Natural killer cell treated with Interleukin-12 subunit alpha and Interleukin-12 subunit beta and Interleukin-15 and Interleukin-18, amount 100 ng/mL, for 72 hours (primary cell): ENCODE measurements at places on chromosomes 11 and 22.

GRCh38 chr11:79259800-79260199, 181.0 kb downstream of the TENM4 start:
- no peak for DNase-seq

GRCh38 chr11:75052457-75052856, 44.2 kb downstream of the OR2AT4 start:
- DNase-seq = no peak

- peak; percentile 92 for DNase-seq
Observed at GRCh38 chr11:62786318-62787004, 741 bp upstream of the TMEM179B start.

DNA sequence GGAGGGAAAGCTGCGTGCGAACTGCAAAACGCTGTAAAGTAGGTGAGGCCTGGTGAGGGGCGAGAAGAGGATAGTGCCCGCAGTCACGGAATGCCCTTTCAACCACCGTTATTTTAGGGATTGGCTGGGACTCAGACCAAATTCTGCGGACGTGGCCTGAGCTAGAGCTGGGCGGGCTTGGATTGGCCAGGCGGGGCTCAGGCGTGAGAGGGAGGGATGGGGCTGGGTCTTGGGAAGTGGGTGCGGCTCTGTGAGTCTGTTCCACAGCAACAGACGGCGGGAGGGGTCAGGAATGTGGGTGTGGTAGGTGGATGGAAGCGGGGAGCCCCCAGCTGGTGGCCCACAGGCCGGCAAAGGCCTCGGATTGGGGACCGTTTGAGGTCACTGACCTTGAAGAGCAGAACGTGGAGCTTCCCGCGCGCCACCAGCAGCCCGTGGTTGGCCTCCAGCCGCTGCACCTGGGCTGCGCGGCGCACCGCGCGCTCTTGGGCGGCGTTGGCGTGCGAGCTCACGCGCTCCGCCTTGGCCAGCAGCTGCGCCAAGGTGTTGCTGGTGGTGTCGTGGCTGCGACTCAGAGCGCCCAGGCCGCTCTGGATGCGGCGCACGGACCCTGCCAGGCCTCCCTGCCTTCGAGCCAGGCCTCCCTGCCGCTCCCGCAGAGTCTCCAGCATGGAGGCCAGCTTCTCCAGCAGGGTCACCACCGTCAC, 444 bp downstream of the CAVIN3 start:
- DNase-seq = no peak

DNA sequence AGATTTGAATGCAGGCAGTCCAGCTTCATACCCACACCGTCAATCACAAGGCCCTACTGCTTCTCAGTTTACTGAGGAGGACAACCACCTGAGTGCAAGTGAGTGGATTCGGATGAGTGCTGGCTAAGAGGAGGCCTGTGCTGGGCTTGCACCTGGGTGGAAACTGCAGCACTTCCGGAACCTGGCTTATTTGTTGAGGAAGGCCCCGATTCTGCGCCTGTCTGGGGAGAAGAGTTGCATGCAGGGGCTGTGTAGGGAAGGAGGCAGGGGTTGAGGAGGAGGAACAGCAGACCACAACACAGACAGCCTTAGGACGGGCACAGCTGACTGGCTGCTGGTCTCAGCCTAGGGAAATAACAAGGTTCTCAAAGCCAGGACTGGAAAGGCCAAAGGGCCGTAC, 20.8 kb downstream of the ABTB2 start:
- no peak for DNase-seq

DNA sequence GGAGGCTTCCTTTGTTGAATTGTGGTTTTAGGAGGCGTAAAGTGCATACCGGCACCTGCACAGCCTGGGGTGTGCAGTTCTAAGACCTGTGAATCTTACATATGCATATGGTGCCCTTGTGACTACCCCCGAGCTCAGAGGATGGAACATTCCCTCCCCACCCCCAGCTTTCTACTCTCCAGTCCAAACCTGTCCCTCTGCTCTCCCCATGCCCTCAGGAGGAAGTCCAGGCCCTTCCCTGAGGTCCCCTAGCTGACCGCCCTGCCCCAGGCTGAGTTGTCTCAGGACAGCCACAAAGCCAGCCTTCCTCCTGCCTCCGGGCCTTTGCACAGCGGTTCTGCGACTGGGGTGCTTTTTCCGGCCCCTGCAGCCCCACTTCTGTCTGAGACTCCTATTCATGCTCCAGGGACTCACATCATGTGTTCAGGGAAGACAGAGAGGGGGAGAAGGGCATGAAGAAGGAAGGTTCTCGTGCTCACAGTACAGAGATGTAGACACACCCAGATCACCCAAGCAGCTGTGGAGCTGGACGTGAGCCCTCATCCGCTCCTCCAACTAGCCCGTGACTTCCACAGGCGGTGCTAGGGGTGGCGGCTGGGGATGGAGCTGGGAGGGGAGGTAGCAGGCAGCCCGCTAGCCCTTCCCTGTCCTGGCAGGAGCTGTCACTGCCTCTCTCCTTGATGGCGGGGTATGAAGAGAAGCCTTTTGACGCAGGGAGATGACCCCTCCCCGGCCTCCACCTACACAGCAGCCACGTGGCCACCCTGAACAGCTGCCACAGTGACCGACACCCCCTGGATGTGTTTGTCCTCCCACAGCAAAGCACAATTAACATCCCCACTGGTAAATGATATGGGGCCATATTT, 50.8 kb downstream of the FLRT1 start:
- no peak for DNase-seq

DNA sequence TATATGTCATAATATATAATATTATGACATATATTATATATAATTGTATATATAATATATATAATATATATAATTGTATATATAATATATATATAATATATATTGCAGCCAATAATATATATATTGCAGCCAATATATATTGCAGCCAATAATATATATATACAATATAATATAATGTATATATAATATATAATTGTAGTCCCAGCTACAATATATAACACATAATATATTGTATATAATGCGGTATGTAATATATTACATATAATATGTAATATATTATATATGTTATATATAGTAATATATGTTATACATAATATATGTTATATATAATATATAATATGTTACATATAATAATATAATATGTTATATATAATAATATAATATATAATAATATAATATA, 5.8 kb upstream of the CELF1 start:
- DNase-seq = no peak

DNA sequence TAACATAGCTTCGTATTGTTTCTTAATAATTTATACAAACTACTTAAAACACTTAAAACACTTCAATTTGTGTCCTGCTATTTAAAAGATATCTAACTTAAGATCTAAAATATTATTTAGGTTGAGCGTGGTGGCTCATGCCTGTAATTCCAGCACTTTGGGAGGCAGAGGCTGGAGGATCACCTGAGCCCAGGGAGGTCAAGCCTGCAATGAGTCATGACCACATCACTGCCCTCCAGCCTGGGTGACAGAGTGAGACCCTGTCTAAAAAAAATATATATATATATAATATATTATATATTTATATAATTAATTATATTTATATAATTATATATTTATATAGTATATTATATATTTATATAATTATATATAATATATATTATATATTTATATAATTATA, 4.2 kb upstream of the CTR9 start:
- no peak for DNase-seq

DNA sequence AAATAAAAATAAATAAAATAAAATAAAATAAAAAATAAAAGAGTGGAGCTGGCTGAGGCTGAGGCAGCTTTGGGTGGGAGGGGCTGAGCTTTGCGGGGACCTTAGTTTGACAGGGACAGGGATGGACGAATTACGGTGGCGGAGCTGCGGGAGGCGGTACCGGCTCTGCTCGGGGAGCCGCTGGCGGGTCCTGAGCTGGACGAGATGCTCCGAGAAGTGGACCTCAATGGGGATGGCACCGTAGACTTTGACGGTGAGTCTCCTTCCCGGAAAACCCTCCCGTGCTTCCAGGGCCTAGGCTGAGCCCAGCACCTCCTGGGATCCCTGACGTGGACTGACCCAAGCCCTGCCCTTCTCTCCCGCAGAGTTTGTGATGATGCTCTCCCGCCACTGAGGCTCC, 3.1 kb downstream of the CABP4 start:
- no peak for DNase-seq

GRCh38 chr22:24185501-24186351, 4.4 kb downstream of the SUSD2 start:
- peak; percentile 55 for DNase-seq

DNA sequence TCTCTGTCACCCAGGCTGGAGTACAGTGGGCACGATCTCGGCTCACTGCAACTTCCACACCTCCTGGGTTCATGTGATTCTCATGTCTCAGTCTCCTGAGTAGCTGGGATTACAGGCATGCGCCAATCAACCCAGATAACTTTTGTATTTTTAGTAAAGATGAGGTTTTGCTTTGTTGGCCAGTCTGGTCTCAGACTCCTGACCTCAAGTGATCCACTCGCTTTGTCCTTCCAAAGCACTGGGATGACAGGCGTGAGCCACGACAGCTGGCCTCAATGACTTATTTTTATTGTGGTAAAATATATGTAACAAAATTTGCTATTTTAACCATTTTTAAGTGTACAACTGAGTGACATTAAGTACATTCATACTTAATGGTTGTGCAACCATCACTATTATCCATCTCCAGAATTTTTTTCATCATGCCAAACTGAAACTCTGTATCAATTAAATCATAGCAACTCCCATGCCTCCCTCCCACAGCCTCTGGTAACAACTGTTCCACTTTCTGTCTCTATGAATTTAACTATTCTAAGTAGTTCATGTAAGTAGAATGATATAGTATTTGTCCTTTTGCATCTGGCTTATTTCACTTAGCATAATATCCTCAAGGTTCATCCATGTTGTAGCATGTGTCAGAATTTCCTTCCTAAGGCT, 50.7 kb upstream of the CWF19L2 start:
- no peak for DNase-seq

DNA sequence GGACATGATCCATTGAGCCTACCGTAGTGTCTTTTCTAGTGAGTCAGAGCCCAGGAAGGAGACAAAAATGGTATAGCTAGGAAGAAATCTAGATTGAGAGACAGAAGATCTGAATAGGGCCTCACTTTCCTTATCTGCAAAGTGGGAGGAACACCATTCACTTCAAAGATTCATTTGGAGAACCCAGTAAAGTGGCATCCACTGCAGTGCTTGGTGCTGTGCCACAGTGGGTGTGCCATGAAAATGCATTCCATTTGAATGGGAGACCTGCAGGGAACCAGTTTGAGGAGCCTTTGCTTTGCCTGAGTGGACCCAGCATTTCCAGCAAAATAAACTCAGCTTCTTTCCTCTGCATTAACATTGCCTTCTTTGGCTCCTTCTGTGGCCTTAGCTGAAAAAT, 470.5 kb upstream of the CADM1 start:
- no peak for DNase-seq

DNA sequence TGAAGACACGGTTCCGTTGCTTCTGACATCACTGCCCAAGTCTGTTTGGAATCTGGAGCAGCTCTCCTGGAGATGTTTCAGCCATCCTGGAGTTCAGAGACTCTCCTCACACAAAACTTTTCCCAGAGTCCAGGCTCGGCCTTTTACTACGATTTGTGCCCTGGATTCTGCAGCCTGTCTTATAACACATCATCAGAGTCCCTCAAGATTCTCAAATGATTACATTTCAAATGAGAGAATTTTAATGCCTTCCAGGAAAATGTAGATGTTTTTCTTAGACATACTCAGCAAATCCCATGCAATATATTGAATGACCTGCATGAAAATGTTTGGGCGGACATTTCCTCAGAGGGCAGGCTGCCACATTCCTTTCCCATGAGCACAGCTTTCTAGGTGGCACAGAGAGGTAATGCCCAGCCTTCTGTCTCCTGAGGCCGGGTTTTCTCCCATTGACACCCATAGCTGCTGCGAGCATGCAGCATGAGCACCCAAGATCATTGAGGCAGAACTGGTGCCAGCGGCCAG, 129.1 kb downstream of the SNX19 start:
- no peak for DNase-seq

- DNase-seq = peak; percentile 45
Observed at GRCh38 chr11:68938088-68938487, 34.4 kb downstream of the IGHMBP2 start.

- DNase-seq = no peak
Observed at GRCh38 chr11:118953265-118953664, 2.8 kb upstream of the UPK2 start.

DNA sequence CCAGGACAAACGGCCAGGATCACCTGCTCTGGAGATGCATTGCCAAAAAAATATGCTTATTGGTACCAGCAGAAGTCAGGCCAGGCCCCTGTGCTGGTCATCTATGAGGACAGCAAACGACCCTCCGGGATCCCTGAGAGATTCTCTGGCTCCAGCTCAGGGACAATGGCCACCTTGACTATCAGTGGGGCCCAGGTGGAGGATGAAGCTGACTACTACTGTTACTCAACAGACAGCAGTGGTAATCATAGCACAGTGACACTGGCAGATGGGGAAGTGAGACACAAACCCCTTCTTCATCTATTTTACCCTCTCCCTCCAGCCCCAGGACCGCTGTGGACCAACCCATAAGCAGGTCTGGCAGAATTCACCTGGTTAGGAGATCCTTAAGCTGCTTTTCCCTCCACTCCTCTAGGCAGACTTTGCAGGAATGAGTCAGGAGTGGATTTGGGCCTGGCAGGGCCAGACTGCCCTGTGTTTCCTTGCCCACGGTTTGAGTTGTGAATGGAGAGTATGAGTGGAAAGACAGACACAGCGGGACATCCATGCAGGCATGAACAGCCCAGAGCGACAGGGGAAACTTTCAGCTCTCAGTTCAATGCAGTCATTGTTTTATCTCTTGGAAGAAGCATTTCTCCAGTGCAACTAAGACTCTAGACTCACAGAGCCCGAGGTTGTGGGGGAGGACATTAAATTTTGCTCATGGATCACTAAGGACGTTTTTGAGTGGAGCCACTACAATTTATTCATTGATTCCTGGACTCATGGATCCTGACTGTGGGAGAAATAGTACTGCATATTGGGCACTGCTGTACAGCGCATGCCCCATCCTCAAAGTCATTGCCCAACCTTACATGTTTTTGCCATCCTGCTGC, 75.3 kb upstream of the IGLL5 start:
- DNase-seq = no peak

- no peak for DNase-seq
Observed at GRCh38 chr22:38631724-38632123, 24.5 kb downstream of the FAM227A start.

DNA sequence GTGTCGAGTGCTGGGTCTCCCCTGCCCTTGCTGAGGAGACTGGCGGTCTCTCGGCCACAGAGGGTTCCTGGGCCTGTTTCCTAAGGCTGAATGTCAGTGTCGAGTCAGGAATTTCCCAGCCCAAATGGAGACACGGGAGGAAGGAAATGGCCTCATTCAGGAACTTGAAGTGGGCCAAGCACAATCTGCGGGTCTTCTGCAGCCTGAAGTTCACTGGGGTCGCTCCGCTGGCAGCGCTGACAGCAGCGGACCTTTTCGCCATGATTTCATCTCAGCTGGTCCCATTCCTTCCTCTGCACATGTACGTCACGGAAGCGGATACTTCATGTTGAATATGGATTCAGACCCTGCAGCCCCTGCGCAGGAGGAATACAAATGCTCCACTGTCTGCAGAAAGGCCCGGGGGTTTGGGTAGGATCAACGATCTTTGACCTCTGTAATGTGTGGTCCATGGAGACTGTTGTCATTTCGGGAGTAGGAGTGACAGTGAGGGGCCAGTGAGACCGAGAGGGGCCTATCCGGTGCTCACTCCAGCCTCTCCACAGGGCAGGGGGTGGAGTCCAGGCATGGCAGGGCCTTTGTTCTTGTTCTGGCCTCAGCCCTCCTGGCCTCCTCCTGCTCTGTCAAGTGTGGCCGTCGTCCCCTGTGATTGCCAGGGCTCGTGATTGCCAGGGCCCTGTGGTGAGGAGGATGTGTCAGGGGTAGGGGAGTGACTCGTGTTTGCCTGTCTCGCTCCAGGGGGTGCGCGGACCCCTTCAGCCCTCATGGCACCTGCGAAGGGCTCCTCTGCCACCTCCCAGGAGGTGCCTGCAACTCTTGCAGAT, 402.3 kb downstream of the TBC1D22A start:
- DNase-seq = peak; percentile 51
